Cardiac muscle cell (in vitro differentiated cells and primary cell): ENCODE measurements at places on chromosomes 11 and 22. TPM values are rescaled to one million over a fixed set of nuclear protein-coding genes. Genes with fewer than 3 reads are reported as not detected.

NPAS4 gene
- 1.2 TPM in 2 replicates for total RNA-seq

HSPB2 gene
- 0.36 and 0.74 TPM in 2 replicates for total RNA-seq

IGSF22 gene
- total RNA-seq = 0.03 and 0.32 TPM in 2 replicates

HOATZ gene
- not detected in 2 replicates for total RNA-seq

FAM227A gene
- total RNA-seq = 4.5 and 5.7 TPM in 2 replicates

FAM180B gene
- not detected in 2 replicates for total RNA-seq

CDC42BPG gene
- 4.6 and 10.1 TPM in 2 replicates for total RNA-seq

HPX gene
- 0.95 TPM in 1 of 2 replicates, not detected in the other for total RNA-seq

PANX3 gene
- total RNA-seq = not detected in 2 replicates

MYOD1 gene
- total RNA-seq = not detected in 2 replicates

SLC22A12 gene
- not detected in 2 replicates for total RNA-seq

GUCY1A2 gene
- total RNA-seq = 1.1 and 2.5 TPM in 2 replicates

IRF7 gene
- 17.7 and 24.7 TPM in 2 replicates for total RNA-seq
